GM10248 (cell line): ENCODE measurements at places on chromosomes 16 and 17.

DNA sequence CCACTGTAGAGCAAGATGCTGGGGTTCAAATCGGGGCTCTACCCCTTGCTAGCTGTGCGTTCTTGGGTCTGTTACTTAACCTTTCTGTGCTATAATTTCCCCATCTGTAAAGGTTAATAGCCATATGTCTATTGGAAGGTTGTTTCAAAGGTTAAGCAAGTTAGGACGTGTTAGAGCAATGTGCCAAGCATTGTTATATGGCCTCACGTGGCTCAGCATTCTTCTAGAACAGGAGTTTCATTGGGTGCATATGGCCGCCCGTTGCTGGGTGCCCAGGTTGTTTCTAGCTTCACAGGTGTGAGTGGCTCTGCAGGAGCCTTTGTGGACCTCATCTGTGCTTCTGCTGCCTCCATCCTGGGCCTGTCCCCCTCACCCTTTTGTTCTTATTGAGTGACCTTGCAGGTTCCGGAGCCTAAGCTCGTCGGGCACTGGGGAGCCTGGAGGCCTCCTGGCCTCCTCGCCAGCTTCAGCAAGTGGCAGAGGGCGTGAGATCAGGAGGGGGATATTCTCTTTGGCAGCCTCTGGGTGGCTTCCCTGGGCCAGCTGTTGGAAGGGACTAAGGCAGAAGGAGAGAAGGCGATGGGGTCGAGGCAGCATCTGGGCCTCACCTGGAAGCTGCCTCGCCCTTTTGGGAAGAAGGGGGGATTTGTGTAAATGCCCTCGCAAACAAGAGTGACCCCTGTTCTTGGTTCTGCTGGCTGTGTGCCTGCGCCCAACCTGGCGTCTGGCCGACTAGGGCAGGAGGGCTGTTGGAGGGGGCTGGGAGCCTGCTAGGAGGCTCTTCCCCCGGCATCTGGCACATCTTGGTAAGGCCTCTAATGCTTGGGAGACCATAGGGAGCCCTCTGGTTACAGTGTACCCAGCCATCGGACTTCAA lies 80.2 kb upstream of the CIBAR2 start:
- no peak for DNase-seq

DNA sequence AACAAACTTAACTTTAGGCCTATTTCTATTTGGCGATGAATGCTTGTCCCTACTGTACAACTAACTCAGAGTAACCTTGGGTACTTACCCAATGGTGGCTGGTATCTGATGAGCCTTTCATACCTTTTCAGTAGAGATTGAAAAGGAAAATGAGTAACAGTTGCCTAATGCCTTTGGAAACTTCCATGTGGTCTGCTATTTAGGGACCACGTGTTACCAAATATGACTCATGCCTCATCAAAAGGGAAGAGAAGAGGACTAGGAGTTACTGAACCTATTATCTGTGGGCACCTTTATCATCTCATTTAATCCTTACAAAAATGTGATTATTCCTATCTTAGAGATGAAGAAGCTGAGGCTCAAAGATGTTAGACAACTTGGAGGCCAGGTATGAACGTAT lies 8.1 kb downstream of the MYOCD start:
- DNase-seq: no peak

- peak; percentile 65 for DNase-seq
Measured at GRCh38 chr16:20774703-20775362, 11.0 kb downstream of the ACSM3 start.

DNA sequence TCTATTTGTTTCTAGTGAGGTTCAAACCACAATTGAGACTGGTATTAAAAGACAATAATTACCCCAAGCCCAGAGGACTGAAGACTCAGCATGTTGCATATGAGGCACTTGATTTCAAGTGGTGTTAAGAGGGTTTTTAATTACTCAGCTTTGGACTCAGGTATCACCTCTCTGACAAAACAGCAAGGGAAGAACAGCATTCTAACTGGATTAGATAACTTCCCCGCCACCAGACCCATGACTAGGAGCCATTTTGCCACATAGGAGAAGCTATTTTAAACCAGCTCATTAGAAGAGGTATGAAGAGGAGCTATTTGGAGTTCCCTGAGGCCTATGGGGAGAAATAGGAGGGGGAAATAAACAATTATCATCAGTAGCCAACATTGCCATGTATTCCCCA lies 226.1 kb upstream of the TOX3 start:
- no peak for DNase-seq

GRCh38 chr16:69613378-69614154 lies 47.8 kb downstream of the NFAT5 start:
- peak; percentile 44 for DNase-seq

- DNase-seq: no peak
Measured at GRCh38 chr17:17494499-17494869, 1.7 kb downstream of the RASD1 start.

GRCh38 chr17:32127158-32127897 lies 15.0 kb upstream of the RHOT1 start:
- DNase-seq: peak; percentile 85

DNA sequence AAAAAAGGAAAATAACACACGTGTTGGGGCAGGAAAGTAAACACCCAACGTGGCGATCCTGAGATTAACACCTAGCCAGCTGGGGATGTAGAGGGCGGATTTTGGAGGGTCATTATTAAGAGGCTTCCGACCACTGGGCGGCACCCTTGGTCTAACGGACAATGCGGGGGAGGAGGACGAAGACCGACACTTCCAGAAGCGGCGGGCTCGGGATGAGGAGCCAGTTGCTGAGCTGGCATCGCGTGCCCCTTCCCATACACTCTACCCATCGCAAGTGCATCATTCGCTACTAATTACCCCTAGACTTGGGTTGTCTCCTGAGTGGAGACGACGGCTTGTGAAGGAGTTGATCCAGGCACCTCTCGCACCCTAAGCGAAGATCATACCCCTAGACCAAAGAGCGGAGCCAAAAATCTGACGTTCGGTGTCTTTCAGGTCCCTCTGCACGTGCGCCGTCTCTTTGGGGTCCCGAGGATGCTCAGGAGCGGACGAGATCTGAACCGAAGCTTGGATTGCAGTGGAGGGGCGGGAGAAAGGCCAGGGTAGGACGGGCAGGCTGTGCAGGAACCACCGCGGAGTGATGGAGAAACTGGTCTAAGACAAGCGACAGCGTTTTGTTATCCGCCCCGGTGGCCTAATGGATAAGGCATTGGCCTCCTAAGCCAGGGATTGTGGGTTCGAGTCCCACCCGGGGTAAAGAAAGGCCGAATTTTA lies 17.6 kb downstream of the ZNF213 start:
- DNase-seq: peak; percentile 59

GRCh38 chr17:33079201-33079600 lies 87.6 kb downstream of the SPACA3 start:
- no peak for DNase-seq

DNA sequence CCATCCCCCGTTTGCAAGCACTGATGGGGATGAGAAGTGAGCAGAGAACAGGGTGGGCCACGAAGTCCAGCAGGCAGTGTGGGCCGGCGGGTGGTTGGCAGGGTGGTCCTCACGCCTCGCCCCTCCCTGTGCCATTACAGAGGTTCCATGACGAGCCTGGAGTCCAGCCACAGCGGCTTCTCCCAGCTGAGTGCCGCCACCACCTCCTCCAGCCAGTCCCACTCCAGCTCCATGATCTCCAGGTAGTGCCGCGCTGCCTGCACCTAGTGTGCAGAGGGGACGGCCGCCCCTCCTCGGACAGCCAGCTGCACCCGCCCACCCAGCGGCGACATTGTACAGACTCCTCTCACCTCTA lies 73.0 kb downstream of the SEC14L1 start:
- DNase-seq: no peak

DNA sequence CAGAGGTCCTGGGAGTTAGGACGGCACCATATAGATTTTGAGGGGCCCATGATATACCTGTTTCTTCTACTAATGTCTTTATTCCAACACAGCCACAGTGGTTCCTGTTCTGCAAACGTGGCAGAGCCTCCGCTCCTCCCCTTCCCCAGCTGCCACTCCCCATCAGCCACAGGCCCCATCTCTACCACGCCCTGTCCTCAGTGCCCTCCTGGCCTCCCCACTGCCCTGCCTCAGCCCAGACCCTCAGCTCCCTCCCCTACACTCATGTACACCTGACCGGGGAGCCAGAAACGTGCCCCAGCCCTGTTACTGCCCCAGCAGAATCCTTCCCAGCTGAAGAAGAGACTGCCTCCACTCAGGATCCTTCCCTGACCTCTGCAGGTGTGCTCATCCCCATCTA lies 11.9 kb upstream of the RBFOX3 start:
- DNase-seq: no peak

DNA sequence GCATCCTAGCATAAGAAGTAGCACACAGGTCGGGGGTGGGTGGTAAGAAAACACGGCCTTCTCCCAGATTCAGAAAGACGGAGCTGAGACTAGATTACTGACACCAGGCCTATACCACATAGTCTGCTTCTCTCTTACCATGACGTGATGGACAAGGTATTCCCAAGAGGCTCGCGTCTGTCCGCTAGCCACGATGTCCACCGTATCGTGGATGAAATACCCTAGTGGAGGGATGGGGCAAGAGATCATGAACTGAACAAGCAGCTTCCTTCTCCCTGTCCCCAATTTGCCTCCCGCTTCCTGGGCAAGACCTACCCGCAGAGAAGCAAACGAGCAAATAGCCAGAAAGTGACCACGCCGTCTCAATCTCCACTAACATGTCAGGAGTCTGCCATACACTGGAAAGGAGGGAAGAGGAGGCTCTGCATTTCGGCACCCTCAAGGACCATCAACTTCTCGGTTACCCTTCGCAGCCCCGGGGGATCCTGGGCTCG lies 820 bp downstream of the TLCD1 start:
- no peak for DNase-seq

DNA sequence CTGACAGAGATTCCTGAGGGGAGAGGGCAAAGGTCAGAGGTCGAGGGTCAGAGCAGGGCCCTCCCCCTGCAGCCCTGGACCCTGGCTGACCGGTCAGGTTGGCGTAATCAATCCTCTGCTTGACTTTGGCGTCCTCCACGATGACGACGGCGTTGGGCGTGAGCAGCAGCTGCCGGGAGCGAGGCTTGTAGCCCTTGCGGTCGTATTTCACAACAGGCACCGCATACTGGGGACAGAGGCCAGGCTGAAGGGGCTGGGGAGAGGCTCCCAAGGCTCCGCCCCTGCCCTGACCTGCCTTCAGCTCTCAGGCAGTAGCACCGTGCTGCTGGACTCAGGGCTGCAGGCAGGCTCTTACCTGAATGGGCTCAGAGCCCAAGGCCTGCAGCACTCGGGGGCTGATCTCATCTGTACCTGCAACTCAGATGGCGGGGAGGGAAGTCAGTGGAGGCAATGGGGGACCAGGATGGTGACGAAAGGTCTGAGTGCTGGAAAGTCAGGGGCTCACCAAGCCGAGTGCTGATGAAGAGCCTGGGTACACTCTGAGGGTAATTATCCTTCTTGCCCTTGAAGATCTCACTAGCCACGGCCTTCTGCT lies 12.0 kb upstream of the CRK start:
- no peak for DNase-seq

DNA sequence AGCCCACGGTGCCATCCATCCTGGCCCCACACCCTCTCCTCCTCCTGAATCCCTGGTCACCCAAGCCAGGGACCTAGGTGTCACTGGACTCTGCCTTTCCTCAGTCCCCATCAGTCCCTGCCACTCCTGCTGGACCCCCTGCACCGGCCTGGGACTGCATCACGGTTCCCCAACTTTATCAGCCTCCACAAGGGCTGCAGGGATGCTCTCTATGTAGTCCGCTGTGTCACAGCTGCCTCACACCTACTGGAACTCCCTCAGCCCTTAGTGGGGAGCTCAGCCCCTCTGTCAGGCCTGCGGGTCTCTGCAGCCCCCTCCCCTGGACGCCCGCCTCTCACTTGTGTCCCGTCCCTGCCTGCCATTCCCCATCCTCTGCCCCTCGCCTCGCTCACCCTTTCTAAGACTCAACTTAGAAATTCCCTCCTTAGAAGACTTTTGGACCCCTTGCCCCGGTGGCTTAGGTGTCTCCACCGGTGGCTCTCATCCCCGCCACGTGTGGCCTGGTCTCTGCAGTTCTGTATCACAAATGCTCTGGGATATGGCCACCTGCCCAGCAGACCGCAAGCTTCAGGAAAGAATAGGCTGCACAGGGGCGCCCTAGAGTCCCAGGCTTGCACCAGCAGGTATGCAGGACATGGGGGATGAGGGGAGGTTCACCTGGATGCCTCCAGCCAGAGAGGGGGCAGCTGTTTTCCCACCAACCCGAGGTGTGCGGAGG lies 62.9 kb downstream of the PRMT7 start:
- DNase-seq: no peak

GRCh38 chr16:85236818-85237150 lies 124.5 kb upstream of the CIBAR2 start:
- no peak for DNase-seq

- DNase-seq: no peak
Measured at GRCh38 chr16:1884889-1885288, 12.9 kb upstream of the MEIOB start.

DNA sequence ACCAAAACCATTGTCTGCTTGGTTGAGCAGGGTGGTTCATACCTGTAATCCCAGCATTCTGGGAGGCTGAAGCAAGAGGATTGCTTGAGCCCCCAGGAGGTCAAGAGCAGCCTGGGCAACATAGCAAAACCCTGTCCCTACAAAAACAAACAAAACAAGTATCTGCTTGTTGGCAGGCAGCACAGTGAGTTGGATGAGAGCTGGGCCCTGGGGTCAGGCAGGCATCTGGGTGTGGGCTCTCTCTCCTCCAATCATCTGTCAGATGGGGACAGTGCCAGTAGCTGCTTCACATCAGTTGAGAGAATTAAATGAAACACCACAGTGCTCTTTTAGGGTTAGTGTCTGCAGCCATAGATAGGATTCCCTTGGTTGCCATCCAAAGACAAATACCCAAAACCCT lies 5.8 kb downstream of the ARMC7 start:
- no peak for DNase-seq

DNA sequence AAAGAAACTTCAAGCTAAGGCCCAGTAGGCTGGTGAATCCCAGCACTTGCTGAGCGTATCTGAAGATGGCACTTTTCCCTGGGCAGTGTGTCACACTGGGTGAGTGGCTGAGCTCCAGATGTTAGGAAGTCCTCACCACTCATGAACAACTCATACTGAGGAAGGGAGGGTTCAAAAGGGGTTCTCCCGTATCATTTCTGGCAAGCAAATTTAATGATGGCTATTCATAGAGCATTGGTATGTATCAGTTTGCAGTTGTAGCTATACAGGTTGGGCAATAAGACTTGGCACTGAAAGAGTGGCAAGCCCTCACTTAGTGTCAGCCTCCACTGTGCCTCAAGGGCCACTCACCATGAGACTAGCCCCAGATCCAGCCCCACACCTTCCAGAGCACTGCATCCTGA lies 10.7 kb downstream of the GFOD2 start:
- DNase-seq: no peak
